ENCODE measurements at places on chromosomes 12 and 14.

GRCh38 chr14:56125772-56126636 is 7.8 kb downstream of the PELI2 start:
- H3K36me3 ChIP-seq, result no peaks in the 10 kb centered on the region
- H3K4me3 ChIP-seq, result no peak overlapping the region
- H3K4me1 ChIP-seq, result no peaks in the 10 kb centered on the region
- no peaks in the 10 kb centered on the region for H3K27me3 ChIP-seq
- H3K27ac ChIP-seq, result no peak overlapping the region

- DNase-seq, result no peak
- no peaks in the 10 kb centered on the region for H3K27me3 ChIP-seq
- no peaks in the 10 kb centered on the region for H3K36me3 ChIP-seq
- H3K4me3 ChIP-seq, result no peak overlapping the region
Observed at GRCh38 chr14:80615831-80616230, 325.7 kb downstream of the CEP128 start.

DNA sequence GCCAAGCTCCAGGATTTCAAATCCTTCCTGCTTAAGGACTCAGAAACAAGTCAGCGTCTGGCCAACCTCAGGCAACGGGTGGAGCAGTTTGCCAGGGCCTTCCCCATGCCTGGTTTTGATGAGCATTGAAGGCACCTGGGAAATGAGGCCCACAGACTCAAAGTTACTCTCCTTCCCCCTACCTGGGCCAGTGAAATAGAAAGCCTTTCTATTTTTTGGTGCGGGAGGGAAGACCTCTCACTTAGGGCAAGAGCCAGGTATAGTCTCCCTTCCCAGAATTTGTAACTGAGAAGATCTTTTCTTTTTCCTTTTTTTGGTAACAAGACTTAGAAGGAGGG is 4.7 kb downstream of the SHMT2 start:
- H3K36me3 ChIP-seq, result peaks cover 7% of the 10 kb centered on the region
- peak overlapping the region; percentile 36 for H3K27ac ChIP-seq
- DNase-seq, result no peak
- peaks cover 21% of the 10 kb centered on the region for H3K27me3 ChIP-seq
- H3K4me1 ChIP-seq, result peaks cover 18% of the 10 kb centered on the region

DNA sequence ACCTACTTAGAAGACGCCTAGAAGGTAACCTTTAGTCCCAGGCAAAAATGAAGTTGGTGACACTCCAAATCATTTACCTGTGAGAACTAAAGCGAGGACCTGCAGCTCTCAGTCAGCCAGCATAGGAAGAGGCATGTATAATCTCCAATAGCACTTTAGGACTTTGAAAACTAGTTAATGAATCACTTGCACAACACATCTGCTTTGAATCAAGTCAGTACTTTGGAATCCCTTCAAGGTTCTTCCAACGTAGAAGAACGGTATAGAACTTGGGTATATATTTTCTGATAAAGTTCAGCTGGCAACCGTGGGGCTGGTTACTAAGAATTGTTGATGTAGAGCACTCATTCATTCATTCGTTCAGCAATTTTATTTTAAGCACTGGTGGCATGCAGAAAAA is 251.9 kb downstream of the TMEM132D start:
- H3K27ac ChIP-seq, result no peak overlapping the region
- no peaks in the 10 kb centered on the region for H3K36me3 ChIP-seq
- H3K4me3 ChIP-seq, result no peak overlapping the region
- H3K4me1 ChIP-seq, result no peaks in the 10 kb centered on the region

DNA sequence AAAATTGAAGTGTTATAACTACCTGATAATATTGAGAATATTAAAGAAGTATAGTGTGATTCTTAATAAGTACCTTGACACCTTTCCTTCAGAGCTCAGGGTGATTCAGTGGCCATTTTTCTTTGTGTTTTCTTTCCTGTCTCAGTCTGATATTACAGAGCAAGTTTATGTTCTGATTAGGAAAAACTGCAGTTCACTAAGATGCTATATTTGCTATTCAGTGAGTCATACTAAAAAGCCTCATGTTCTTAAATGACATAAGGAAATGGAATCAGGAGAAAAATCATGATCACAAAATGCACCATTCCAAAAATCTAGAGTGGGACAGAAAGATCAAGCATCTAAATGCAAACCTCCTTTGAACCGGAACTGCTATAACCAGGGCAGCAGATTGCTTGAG is 390.6 kb upstream of the ATP2B1 start:
- H3K27ac ChIP-seq, result no peak overlapping the region
- no peaks in the 10 kb centered on the region for H3K27me3 ChIP-seq
- DNase-seq, result no peak
- H3K36me3 ChIP-seq, result no peaks in the 10 kb centered on the region
- H3K4me3 ChIP-seq, result no peak overlapping the region
- H3K4me1 ChIP-seq, result no peaks in the 10 kb centered on the region

DNA sequence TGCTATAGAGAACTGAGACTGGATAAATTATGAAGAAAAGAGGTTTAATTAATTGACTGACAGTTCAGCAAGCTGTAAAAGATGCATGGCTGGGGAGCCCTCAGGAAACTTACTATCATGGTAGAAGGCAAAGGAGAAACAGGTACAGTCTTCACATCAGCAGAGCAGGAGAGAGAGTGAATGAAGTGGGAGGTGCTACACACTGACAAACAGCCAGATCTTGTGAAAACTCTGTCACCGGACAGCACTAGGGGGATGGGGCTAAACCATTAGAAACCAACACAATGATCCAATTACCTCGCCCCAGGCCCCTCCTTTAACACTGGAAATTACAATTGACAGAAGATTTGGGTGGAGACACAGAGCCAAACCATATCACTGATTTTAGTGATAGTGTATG is 682.4 kb downstream of the SLC16A7 start:
- H3K36me3 ChIP-seq, result no peaks in the 10 kb centered on the region
- H3K27me3 ChIP-seq, result no peaks in the 10 kb centered on the region
- H3K4me1 ChIP-seq, result no peaks in the 10 kb centered on the region

DNA sequence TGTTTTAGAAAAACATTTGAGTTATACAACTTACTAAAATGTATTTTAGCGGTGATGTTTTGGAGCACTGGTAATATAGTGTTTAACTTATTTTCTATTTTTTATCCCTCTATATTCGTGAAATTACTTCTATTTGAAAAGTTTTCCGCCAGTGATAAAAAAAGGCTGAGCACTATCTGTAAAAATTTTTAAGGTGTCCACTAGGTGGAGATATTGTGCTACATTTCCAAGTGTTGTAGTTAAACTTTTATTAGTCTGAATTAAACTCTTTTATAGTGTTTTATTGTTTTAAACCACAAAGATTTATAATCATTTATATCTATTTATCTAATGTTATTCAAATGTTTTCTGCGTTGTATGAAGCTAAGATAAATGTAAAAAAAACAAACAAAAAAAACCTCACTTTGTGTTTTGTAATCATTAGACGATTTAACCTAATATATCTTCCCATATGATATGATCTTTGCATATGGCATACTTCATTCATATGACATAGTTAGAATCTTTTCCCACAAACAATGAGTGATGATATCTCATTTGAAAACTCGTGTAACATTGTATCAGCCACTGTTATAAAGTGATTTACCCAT is 11.8 kb downstream of the ALG10B start:
- DNase-seq, result no peak
- no peaks in the 10 kb centered on the region for H3K36me3 ChIP-seq
- H3K27ac ChIP-seq, result no peak overlapping the region
- no peaks in the 10 kb centered on the region for H3K27me3 ChIP-seq

DNA sequence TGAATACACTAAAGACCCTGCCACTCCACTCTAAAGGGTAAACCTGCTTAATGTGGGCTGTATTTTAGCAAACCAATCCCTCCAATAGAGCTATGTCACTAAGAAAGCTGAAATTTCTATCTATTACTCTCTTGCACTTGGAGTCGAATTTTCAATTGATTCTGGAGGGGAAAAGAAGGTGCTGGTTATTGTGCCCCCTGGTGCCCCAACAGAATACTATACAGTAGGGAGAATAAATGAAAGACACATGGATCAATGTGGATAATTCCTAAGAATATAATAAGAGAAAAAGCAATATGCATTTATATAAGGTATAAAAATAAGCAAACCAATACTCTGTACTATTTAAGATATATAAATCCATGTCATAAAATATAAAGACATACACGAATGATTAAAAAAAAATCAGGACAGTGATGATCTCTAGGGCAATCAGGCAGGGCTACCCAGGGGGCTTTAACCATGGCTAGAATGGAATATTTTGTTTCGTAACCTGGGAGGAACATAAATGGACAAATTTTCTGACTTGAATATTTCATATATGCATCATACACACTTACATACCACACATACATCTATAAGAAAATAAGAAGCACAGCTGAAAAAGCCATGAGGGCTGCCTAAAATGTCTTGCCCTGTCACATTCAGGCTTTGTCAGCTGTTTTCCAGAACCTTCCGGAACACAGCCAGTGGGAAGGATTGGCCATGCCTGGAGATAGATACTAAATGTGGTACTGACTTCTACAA is 54.4 kb downstream of the EFCAB11 start:
- no peak overlapping the region for H3K27ac ChIP-seq
- H3K27me3 ChIP-seq, result no peaks in the 10 kb centered on the region
- H3K4me3 ChIP-seq, result no peak overlapping the region
- no peaks in the 10 kb centered on the region for H3K36me3 ChIP-seq
- peaks cover 6% of the 10 kb centered on the region for H3K4me1 ChIP-seq
- no peak for DNase-seq

Data from psoas muscle (tissue), 8 donors.